ENCODE measurements at places on chromosomes 3 and 15.
A peak's percentile ranks its signal among the peaks of the same experiment; 100 is the strongest.

DNA sequence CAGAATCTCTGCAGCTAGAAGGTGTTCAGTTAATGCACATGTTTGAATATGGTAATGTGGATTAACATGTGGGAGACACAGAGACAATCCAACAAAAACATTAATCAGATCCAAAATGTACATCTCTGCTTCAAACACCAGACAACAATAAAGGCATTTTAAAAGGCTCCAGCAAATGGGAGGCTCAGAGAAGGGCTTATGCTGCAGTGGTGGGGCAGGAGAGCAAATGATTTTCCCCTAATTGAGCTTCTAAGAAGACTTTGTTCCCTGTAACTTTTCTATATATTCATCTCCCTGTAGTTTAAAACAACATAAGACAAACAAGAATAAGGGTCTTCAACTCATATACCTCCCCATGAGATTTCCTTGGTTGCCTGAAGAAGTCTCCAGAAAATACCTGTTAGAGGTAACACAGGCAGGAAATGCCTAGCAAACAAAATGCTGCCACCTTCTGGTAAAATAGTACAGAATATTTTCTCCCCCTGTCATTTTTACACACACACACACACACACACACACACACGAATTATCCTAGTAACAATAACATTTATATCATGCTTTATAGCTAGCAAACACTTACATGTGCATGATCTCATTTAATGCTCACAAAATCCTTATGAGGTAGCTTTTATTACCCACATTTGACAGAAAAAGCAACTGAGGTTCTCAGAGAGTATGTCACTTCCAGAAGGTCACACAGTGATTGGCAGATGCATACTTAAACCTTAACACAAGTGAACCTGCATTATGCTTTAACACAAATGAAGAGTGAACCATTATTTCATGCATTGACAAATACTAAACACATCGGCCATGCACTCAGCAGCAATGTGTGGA lies 123.4 kb upstream of the MB21D2 start:
- peak; percentile 15 for DNase-seq

DNA sequence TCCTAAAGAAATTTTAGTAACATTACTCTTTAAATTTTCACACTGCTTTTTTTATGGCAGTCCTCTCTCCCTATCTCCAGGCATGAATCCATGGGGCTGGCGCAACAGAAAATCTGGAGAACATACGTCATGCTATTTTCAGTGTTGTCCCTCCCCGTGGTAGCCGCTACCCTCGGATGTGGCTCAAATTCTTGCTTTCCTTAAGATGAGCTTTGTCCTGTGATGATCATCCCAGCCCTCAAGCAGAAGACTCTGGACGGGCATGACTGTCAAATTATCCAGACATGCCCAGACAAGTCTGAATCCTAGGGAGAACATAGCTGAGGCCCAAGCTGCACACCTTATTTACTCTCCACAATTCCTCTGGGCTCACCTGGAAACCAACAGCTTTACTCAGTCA lies 49.1 kb downstream of the FMN1 start:
- DNase-seq, result no peak

DNA sequence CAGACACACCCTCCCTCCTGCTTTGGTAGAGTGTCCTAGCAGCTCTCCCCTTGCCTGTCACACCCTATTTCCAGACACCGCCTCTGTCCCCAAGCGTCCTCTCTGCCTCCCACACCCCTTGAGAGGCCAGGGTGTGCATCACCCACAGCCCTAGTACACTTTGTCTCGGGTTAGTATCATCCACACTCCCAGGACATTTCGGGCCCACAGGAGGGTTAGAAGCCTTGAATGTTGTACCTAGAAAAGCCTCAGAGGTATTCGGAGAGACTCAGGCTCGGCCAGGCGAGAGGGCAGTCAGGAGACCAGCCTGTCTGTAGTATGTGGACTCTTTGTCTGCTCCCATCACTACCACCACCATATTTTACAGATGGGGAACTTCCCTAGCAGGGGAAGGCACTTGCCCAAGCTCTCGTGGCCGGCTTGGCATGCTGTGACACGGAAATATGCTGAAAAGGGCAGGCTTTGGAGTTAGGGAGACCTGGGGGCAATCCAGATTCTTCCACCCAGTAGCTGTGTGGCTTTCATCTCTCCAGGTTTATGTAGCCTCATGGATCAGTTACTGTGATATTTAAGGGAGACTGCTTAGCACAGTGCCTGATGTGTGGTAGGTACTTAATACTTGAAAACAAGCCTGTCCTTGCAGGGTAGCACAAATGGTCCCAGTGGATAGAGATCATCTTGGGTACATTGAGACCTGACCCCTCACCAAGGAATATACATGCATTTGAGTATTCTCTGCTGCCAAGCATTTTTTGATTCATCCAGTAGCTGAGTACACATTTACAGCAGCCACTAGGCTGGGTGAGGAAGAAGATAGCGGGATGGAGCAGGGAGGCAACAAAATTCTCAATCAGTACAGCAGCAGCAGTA lies 1.4 kb downstream of the TMEM43 start:
- DNase-seq, result no peak

DNA sequence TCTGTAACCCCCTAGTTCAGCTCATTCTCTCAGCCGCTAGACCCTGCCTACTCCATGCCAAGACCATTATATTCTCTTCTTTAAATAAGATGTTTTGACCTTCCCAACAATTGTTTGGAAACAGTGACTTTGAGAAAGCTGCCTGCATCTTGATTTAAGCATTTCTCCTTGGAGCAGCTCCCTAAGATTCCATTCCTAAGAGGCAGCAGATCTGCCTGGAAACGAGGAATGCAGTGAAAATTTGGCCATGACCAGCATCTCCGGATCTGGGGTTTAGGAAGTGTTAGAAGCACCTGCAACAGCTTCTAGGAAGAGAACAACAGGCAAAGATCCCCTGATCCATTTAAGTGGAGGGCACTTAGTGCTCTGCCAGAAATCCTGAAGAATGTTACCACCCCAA lies 235.7 kb downstream of the NTRK3 start:
- no peak for DNase-seq

GRCh38 chr3:97827741-97828471 lies 6.1 kb downstream of the CRYBG3 start:
- DNase-seq, result no peak

DNA sequence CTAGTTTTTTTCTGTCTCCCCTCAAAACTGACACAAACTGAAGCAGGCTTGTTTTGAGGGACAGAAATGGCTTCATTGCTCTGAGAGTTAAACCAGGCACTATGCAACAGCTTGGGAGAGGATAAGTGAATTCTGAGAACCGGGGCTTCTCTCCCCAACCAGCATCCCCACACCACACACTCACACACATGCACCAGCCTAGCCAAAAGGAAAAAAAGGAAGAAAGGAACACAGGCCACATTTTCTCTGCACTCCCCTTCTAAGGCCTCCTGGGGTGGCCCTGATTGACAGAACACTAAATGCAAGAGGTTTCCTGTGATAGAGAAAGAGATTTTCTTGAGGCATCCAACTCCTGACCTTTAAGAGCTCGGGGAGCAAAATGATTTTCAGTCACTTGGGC lies 177.5 kb downstream of the TLE3 start:
- no peak for DNase-seq

GRCh38 chr15:79180318-79180717 lies 89.7 kb upstream of the RASGRF1 start:
- no peak for DNase-seq

- peak; percentile 33 for DNase-seq
Observed at GRCh38 chr15:66872405-66872804, 170.4 kb downstream of the SMAD6 start.

DNA sequence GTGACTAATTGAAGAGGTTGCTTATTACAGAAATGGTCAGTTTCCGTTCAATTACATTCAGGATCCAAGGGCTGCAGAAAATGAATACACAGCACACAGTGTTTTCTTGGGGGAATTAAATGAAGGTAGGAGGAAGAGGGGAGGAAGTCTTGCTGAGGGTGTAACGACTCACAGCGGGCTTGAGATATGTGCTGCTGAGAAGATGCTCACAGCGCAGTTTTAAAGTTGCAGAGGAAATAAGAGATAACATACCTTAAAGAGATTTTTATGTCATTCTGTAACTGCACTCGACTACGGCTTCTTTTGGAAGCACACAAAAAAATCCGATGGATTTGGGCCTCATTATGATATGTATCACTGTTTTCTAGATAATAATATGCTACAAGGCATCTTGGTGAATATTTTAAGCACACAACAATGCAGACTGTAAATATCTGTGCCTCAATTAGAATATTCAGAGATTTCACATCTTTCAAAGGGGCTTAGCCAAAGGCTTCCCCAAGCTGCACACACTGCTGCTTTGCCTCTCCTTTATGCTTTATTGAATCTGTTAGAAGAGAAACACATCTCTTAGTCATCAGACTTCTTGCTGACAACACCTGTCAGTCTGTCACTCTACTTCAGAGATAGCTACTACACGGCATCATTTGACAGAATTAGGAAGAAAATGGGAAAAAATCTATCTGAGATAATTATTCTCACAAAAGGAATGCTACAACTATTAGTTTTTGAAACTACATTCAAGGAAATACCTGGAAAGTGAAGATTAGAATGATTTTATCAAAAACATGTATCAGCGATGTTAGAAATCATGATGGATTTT lies 773.2 kb downstream of the OTOL1 start:
- DNase-seq, result no peak

DNA sequence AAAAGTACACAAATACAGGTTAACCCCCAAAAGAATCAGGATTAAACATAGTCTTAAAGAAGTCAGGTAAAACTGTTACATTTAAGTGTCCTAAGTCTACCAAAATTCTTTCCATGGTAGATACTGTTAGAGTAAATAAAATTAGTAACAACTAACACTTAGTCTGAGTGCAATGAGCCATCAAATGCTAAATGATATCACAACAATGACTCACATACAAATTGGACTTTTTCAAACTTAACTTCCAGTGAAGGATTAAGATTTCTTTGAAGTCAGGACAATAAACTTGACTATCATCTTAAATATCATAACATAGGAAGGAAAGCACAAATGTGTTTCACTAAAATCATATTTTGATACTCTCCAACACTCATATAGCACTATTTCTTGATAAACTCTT lies 43.9 kb downstream of the ZNF148 start:
- no peak for DNase-seq

- DNase-seq, result no peak
Observed at GRCh38 chr15:49673861-49674260, 53.0 kb downstream of the DTWD1 start.

GRCh38 chr3:51304230-51304629 lies 80.9 kb upstream of the MANF start:
- DNase-seq, result no peak

DNA sequence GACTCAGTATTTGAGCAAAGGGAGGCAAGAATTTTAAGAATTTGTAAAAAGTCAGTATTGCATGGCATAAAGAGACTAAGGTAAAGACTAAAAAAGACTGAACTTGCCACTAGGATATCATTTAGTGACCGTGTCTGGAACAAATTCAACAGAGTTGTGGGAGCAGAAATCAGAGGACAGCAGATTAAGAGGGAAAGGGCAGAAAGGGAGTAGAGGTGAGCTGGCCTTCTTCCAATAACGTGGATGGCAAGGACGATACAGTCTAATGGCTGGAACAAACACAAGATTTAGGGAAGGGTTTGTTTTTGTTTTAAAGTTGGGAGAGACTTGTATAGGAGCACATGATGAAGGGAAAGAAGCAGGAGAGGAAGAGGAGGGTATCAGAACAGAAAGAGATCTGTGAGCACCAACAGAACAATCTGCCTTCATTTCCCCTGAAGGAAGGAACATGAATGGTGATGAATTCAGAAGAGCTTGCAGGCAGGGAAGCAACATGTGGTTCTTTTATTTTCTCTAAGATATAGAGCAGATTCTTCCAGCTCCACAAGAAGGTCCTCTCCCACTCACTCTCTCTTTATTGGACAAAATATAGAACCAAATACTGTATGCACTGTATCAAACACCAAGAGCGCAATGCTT lies 8.6 kb downstream of the VGLL4 start:
- no peak for DNase-seq

- no peak for DNase-seq
Observed at GRCh38 chr3:11954312-11954934, 49.8 kb upstream of the SYN2 start.

DNA sequence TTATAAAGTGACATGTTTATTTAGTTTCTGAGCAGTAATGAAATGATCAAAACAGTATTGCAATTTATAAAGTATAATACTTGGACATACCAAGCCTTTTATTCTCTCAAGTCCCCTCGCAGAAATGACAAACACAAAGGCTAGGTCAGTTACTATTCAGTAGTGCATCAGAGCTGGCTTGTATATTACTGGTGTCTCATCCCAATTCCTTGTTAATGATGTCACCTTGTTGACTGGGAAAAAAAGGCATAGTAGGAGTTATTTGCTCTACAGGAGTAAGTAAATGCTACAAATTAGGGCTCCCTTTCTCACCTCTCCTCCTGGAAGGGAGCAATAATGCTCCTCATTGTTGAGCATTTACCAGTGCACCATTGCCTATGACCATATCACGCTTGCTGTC lies 317.6 kb downstream of the CHL1 start:
- no peak for DNase-seq

- no peak for DNase-seq
Observed at GRCh38 chr3:55172913-55173312, 245.1 kb upstream of the LRTM1 start.

DNA sequence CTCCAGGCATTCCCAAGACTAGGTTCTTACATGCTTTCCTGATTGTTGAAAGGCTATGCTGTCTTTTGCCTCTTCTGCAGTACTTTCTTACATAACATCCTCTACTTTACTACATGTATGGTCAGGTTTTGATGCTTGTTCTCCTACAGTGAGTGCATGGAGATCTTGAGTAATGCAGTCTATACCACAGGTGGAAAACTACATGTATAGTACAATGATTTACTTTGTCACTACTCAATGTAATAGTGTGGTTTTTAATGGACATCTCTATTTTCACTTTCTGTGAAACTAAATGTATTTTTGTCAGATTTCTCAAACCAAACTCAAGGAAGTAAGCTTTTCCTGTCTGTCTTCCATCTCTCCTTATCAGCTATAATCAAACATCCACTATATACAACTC lies 657.0 kb downstream of the TUSC7 start:
- DNase-seq, result no peak

DNA sequence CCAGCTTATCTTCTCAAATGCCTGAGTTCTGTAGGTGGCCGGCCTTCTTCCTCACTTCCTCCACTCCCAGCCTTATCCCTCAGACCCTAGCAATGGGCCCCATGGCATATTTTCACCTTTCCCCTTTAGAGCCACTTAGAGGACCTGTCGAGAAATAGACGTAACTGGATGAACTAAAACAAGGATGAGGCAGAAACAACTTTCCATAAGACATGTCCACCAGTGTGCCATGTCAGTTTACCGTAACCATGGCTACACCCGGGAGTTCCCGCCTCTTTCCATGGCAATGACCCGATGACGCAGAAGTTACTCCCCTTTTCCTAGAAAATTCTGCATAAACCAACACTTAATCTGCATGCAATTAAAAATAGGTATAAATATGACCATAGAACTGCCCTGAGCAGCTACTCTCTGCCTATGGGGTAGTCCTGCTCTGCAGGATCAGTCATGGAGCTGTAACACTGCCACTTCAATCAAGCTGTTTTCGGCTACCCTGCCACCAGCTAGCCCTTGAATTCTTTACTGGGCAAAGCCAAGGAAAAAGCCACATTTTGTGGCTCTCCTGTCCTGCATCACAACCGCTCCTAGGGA lies 55.1 kb upstream of the ZBTB38 start:
- no peak for DNase-seq
